NCI-H446 (cell line): ENCODE measurements at places on chromosomes 4 and X.

- DNase-seq, result no peak
Measured at GRCh38 chr4:148103597-148104355, 338.4 kb downstream of the NR3C2 start.

- no peak for DNase-seq
Measured at GRCh38 chr4:8351931-8352367, 82.4 kb downstream of the HTRA3 start.

GRCh38 chr4:60201052-60201673 lies 999.0 kb upstream of the ADGRL3 start:
- DNase-seq, result no peak

GRCh38 chr4:149370785-149371420 lies 444.7 kb downstream of the IQCM start:
- DNase-seq, result peak; percentile 70

DNA sequence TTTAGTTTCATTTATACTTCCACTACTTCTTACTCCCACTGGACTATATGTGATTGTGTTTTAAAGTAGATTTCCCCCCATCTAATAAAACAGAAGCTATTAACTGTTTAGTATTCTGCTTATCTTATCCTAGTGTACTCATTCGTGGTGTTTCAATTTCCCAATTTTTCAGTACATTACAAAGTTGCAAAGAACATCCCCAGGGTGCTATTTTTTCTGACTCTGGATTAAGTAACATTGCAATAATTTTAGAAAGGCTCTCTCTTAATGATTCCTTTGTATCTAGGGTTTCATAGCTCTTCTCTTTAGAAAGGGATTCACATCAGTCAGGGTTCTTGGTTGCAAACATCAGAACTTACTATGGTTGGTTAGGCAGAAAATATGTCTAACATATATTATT lies 317.9 kb upstream of the DIPK2B start:
- no peak for DNase-seq

GRCh38 chr4:32485956-32486355 lies 1765.8 kb downstream of the PCDH7 start:
- no peak for DNase-seq

DNA sequence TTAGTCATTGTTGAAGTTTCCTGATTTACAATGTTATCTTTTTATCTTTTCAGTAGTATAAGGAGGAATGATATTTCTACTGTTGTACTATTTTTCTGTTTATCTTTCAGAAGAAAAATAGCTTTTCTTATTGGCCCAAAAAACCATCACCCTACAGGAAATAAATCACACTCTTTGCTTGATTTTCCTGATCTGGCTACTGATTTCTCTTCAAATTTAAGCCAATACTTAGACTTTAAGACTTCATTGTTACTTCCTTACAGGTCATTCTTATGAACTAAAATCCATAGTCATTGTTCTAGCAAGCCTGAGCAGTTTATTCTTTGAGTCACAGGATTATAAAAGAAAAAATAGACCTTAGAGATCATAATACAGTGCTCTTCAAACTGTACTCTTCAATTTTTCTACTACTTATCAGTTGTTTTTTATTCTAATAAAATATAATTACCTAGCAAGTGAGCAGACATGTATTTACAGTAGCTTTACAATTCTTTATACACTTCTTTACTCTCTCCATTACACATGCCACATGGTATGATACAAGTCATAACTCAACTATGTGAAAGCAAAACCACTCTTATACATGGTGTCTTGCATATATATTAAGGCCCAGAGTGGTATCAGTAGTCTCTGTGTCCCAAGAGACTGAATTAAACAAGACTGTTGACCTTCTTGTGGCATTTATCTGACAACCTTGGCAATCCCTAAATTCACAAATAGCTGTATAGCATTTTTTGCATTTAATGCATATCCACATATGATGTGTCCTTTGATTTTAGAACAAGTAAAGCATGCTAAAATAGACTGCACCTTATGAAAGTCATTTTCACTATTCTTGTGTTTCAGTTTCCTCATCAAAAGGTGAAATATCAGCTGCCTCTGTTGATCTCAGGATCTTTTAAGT lies 47.9 kb downstream of the TET2 start:
- DNase-seq, result no peak

DNA sequence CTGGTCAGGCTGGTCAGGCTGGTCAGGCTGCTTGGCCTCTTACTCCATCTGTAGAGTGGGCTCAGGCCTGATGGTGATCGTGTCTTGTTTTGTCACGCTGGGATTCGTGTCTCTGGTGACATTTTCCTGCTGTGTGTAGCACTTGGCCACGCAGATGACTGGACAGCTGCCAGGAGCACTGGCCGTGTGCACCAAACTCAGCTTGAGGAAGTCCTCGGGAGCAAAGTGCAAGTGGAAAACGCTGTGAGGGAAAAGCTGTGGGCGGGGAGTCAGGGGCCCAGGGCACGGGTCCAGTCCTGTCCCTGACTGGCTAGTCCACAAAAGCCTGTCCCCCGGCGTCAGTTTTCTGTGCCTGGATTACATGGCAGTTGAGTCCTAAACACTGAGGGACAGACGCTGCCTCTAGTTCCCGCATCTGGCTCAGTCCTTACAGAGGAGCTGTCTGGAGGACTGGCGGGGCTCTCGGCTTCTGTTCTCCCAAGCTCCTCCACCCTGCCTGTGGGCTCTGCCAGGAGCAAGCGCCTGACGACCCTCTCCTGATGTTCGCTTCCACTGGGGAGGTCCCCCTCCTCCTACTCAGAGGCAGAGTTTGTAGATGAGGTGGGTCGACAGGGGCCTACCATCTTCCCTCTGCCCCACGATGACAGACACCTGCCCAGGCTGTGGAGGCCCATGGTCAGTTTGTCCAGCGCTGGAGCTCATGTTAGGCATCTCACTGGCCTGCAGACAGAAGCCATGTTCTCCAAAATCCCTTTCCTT lies 35.9 kb upstream of the GRPEL1 start:
- DNase-seq, result no peak

GRCh38 chr4:27128443-27128842 lies 267.8 kb downstream of the STIM2 start:
- no peak for DNase-seq

GRCh38 chr4:122688529-122689140 lies 43.9 kb upstream of the BBS12 start:
- DNase-seq, result no peak

- DNase-seq, result no peak
Measured at GRCh38 chr4:2354118-2354517, 64.3 kb downstream of the ZFYVE28 start.
